Transverse colon (tissue), 4 donors: ENCODE measurements at places on chromosomes 6 and 20. TPM values are rescaled to one million over a fixed set of nuclear protein-coding genes. Genes with fewer than 3 reads are reported as not detected.

The C6orf141 gene
- total RNA-seq, result 15.0 TPM

The FAM217A gene
- not detected for total RNA-seq

The C20orf141 gene
- total RNA-seq, result not detected

The PLCB4 gene
- total RNA-seq, result 45.9 TPM

The ADGRG6 gene
- total RNA-seq, result 15.7 TPM

The NKX2-4 gene
- total RNA-seq, result not detected

The MYLK4 gene
- 0.41 TPM for total RNA-seq

The E2F1 gene
- 2.7 TPM for total RNA-seq

The LCA5 gene
- total RNA-seq, result 2.2 TPM

The QKI gene
- 15.7 TPM for total RNA-seq

The MEI4 gene
- total RNA-seq, result under 0.01 TPM

The ADTRP gene
- total RNA-seq, result 199 TPM
